Naive thymus-derived CD4-positive, alpha-beta T cell (primary cell): ENCODE measurements at places on chromosomes 6 and 20. TPM values are rescaled to one million over a fixed set of nuclear protein-coding genes. Genes with fewer than 3 reads are reported as not detected.

ZNF341 gene
- total RNA-seq, result 6.0 and 6.1 TPM in 2 replicates

RHAG gene
- total RNA-seq, result not detected

- no peak for DNase-seq
These were observed 31.9 kb downstream of the CDKAL1 start for GRCh38 chr6:20566109-20566508.

GRCh38 chr6:133697666-133698065 lies 191.2 kb upstream of the TCF21 start:
- no peak for DNase-seq

- DNase-seq, result no peak
These were observed 45.5 kb downstream of the CEP43 start for GRCh38 chr6:167044696-167045095.

GRCh38 chr6:136784910-136785746 lies 7.1 kb downstream of the MAP3K5 start:
- no peak for DNase-seq
